Liver (tissue), 10 donors: ENCODE measurements at places on chromosomes 5 and 9.

DNA sequence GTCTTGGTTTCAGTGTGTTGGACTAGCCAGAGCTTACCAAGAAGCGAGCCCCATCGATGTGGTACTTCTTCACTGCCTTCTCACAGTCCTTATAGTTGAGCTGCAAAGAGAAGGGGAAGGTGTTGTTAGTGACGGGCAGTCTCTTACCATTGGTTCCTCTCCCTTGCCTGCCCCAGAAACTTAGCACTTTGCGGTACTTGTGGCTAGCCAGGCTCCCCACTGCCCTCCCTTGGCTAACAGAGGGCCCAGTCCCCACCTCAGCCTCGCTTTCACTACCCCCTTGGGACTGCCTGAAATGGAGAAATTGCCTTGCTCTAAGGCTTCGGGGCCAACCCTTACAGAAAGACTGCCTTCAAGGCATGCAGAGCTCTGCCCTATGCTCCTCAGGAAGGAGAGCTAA is 4.3 kb downstream of the LCP2 start:
- H3K27ac ChIP-seq, result no peak overlapping the region
- H3K4me3 ChIP-seq, result no peak overlapping the region
- H3K4me1 ChIP-seq, result no peaks in the 10 kb centered on the region

DNA sequence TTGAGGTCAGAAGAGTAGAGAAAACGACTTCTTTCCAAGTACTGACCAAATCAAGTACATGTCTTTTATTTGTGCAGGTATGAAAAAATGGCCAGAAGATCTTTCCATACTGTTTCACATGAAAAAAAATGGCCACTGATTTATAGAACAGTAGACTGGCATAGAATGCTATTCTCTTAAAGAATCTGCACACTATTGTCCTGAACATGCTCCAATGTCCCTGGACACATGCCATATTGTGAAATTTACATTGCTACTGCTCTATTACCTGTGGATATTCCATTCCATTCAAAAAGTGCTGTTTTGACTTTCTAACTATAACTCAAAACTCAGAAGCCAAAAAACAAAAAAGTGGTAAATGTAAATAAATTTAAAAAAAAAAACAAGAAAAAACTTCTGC is 60.6 kb downstream of the FBXL17 start:
- H3K4me1 ChIP-seq, result no peaks in the 10 kb centered on the region
- DNase-seq, result no peak
- H3K27ac ChIP-seq, result no peak overlapping the region

DNA sequence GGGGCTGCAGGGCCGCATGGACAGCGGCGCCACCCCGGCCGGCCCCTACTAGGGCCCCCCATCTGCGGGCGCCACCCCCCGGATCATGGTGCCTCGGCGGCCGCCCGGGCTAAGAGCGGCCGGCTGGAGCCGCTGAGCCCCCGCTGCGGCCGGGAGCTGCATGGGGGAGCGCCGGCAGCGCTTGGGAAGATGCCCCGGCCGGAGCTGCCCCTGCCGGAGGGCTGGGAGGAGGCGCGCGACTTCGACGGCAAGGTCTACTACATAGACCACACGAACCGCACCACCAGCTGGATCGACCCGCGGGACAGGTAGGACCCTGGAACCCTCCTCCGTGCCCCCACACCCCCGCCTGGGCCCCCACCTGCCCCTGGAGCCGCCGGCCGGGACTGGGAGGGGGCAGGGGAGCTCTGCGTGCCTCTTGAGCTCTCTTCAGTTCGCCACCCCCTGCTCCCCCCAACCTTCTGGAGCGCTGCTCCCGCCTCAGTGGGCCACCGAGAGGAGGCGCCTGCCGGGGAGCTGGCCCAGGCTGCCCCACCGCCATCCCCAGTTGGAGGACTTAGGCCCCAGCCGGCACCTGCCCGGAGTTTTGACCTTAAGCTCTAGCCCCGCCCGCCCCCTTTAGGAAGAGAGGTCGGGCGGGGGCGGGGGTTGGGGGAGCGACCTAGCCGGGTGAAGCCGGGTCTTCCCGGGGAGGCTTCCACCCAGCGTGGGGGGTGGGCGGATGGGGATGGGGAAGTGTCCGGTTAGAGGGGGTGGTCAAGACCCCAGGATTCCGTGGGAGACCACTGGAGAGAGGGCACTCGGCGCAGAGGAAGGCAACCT is 730 bp downstream of the WWC1 start:
- peaks cover 57% of the 10 kb centered on the region for H3K4me1 ChIP-seq
- no peaks in the 10 kb centered on the region for H3K36me3 ChIP-seq
- DNase-seq, result peak; percentile 51
- H3K27ac ChIP-seq, result peak overlapping the region; percentile 53

GRCh38 chr9:93238953-93239925 is 55.3 kb downstream of the WNK2 start:
- H3K4me1 ChIP-seq, result no peaks in the 10 kb centered on the region
- no peak overlapping the region for H3K27ac ChIP-seq
- H3K36me3 ChIP-seq, result no peaks in the 10 kb centered on the region
- H3K27me3 ChIP-seq, result no peaks in the 10 kb centered on the region

DNA sequence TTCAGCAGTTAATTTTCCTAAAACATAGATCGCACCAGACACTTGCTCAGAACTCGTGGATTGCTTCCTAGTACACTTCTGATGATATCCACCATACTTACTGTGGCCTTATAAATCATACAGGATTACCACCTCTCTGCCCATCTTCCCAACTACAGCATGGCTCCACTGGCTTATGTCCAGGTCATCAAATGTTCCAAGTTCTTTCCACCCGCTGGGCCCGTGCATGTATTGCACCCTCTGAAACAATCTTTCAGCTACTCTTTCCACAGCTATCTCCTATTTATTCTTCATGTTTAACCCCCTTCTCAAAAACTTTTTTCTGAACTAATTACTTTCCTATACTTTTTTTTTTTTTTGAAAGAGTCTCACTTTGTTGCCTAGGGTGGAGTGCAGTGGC is 18.5 kb downstream of the FBXW2 start:
- no peak overlapping the region for H3K4me3 ChIP-seq
- DNase-seq, result no peak
- no peak overlapping the region for H3K27ac ChIP-seq
- peaks cover 18% of the 10 kb centered on the region for H3K4me1 ChIP-seq
- peaks cover 27% of the 10 kb centered on the region for H3K36me3 ChIP-seq

- H3K4me1 ChIP-seq, result peaks cover 2% of the 10 kb centered on the region
- H3K27ac ChIP-seq, result no peak overlapping the region
- no peaks in the 10 kb centered on the region for H3K27me3 ChIP-seq
Measured at GRCh38 chr5:32339878-32340277, 27.1 kb upstream of the MTMR12 start.

GRCh38 chr9:28808042-28808441 is 1234.8 kb upstream of the C9orf72 start:
- H3K36me3 ChIP-seq, result no peaks in the 10 kb centered on the region
- no peak overlapping the region for H3K27ac ChIP-seq
- no peaks in the 10 kb centered on the region for H3K27me3 ChIP-seq
- no peak overlapping the region for H3K4me3 ChIP-seq
- no peak for DNase-seq

GRCh38 chr9:34446951-34447350 is 11.4 kb downstream of the FAM219A start:
- no peaks in the 10 kb centered on the region for H3K27me3 ChIP-seq
- no peak overlapping the region for H3K4me3 ChIP-seq
- peaks cover 4% of the 10 kb centered on the region for H3K4me1 ChIP-seq
- DNase-seq, result no peak
- H3K27ac ChIP-seq, result no peak overlapping the region
- H3K36me3 ChIP-seq, result no peaks in the 10 kb centered on the region

GRCh38 chr9:1443450-1443849 is 393.3 kb downstream of the DMRT2 start:
- DNase-seq, result no peak
- no peak overlapping the region for H3K27ac ChIP-seq
- no peaks in the 10 kb centered on the region for H3K27me3 ChIP-seq
- H3K36me3 ChIP-seq, result no peaks in the 10 kb centered on the region
- no peak overlapping the region for H3K4me3 ChIP-seq

DNA sequence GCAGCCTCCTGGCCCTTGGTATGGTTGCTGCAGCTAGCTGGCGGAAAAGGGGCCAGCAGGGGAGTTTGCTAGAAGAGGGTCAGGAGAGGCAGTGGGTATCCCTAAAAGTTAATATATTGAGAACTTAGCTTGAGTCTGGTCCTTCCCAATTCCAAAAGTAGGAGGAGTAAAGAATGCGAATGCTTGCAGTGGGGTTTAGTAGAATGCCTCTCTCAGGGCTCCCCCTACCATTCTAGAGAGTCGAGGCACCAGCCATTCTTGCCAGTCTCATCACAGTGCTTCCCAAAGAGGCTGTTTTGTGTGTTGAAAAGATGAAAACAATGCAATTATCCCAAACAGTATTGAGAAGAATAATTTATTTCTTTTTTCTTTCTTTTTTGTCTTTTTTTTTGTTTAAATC is 26.4 kb downstream of the TTC39B start:
- no peak overlapping the region for H3K4me3 ChIP-seq
- no peak for DNase-seq
- H3K27ac ChIP-seq, result peak overlapping the region; percentile 32
- H3K4me1 ChIP-seq, result peaks cover 1% of the 10 kb centered on the region
- H3K27me3 ChIP-seq, result no peaks in the 10 kb centered on the region

DNA sequence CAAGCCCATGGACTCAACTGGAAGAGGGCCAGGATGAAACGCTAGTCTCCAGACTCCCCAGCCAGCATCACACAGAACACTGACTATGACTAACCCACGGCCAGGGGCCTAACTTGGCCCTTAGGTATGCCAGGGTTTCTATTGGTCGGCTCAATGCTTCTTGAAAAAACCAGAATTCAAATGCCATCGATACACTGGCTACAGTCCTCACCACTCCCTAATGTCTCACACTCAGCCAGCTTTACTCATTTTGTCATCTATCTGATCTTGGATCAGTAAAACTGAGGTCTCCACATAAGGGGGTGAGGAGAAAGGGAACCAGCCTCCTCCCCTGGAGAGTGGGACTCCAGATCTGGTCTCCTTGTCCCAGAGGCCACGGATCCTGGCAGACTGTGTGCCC is 59.5 kb upstream of the FUBP3 start:
- H3K27me3 ChIP-seq, result no peaks in the 10 kb centered on the region
- H3K4me1 ChIP-seq, result peaks cover 4% of the 10 kb centered on the region
- DNase-seq, result no peak

GRCh38 chr5:9898319-9898718 is 268.2 kb upstream of the TAS2R1 start:
- H3K4me3 ChIP-seq, result no peak overlapping the region
- H3K27ac ChIP-seq, result no peak overlapping the region
- no peak for DNase-seq
- H3K4me1 ChIP-seq, result no peaks in the 10 kb centered on the region
- H3K36me3 ChIP-seq, result no peaks in the 10 kb centered on the region

GRCh38 chr5:167255926-167256325 is 1035.5 kb upstream of the WWC1 start:
- H3K27me3 ChIP-seq, result no peaks in the 10 kb centered on the region
- H3K27ac ChIP-seq, result no peak overlapping the region
- H3K36me3 ChIP-seq, result no peaks in the 10 kb centered on the region
- H3K4me1 ChIP-seq, result no peaks in the 10 kb centered on the region
- H3K4me3 ChIP-seq, result no peak overlapping the region
- DNase-seq, result no peak

GRCh38 chr9:92097997-92098482 is 17.2 kb downstream of the SPTLC1 start:
- no peaks in the 10 kb centered on the region for H3K27me3 ChIP-seq
- no peak overlapping the region for H3K27ac ChIP-seq
- no peak overlapping the region for H3K4me3 ChIP-seq
- no peaks in the 10 kb centered on the region for H3K4me1 ChIP-seq
